ENCODE measurements at places on chromosomes 3 and 15.

- DNase-seq, result no peak
These were observed 13.0 kb upstream of the UPK1B start for GRCh38 chr3:119160361-119160760.

- DNase-seq, result no peak
These were observed 13.3 kb upstream of the PTX3 start for GRCh38 chr3:157423337-157423736.

DNA sequence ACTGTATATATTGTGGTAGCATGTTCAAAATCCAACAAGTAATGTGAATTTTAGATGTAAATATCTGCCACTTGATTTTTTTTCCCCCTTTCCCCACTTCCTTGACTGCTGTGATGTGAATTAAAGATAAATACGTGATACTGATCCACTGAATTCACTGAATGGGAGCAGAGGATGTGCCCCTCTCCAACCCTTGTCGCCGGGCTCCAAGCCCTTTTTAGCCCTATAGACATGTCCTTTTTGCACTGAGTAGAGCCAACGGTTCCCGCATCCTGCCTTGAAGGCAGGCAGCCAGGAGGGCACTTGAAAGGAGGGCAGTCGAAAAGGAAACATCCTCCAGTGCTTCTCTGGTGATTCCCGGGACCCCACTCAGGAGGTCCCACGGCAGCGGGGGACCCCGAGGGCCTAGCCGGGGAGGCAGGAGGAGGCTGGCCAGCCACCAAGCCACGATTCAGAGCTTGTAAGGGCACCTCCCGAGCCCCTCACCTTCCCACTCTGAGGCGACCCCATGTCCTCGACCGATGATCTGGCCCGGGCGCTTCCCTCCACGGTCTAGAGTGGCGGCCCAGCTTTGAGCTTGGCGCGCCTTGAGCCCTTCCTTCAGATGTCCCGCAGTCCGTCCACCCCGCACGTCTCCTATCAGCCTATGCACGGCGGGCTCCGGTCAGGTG lies 901 bp upstream of the MANF start:
- no peak for DNase-seq

GRCh38 chr3:119841808-119842471 lies 60.0 kb downstream of the NR1I2 start:
- no peak for DNase-seq

GRCh38 chr3:37668431-37668817 lies 193.3 kb upstream of the CTDSPL start:
- DNase-seq, result peak; percentile 57

DNA sequence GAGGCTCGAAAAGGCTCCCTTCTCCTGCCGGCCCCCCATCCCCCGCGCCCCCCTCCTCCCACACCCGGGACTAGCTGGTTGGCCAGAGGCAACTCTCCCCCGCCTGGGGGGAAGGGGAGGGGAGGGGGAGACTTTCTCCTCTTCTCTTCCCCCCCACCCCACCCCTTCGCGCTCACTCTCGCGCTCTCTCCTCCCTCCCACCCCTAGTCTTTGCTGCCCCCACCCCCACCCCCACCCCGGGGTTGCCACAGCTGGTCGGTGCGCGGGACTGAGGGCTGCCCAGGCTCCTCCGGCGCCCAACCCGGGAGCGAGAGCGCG lies 710 bp downstream of the MECOM start:
- DNase-seq, result no peak

- no peak for DNase-seq
These were observed 124.0 kb upstream of the WNT5A start for GRCh38 chr3:55611121-55611520.

DNA sequence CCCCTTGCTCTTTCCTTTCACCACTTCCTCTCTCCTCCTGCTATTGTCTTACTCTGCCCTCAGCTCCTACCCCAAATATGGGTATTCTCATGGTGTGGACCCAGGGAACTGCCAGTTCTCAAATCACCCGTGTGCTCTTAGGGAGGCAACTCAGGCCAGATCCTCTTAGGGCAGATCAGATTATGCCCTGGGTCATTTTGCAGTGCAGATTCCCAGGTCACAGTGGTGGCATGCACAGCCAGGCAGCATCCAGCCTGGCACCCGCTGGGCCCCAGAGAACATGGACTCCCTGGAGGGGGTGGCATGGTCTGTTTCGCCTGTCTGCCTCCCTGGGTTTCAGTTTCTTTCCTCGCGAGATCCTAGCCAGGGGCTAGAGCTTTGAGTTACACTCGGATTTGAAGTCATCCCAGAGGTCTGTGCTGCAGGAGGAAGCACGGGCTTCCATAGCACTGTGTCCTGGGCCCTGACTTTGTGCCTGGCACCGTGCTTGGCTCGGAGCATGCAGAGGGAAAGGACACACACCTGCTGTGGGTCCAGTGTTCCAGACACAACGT lies 96.1 kb downstream of the TOP2B start:
- no peak for DNase-seq

DNA sequence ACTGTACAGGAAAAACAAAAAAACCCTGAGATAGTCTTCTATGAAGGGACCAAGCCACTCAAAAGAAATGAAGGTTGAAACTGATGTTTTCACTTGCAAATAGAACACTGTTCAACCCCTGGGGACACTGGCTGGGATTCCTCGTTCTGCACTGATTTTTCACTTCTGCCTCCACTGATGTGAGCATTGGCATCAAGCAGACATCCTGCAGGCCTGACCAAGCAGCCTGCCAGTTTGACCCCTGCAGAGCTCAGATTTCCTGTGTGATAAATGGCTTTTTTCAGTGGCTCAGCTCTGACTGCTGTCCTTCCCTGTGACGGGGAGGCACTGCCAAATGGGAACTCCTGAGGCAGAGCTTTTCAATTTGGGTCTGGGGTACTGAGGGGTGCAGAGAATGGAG lies 50.0 kb downstream of the RASGRP1 start:
- DNase-seq, result no peak

DNA sequence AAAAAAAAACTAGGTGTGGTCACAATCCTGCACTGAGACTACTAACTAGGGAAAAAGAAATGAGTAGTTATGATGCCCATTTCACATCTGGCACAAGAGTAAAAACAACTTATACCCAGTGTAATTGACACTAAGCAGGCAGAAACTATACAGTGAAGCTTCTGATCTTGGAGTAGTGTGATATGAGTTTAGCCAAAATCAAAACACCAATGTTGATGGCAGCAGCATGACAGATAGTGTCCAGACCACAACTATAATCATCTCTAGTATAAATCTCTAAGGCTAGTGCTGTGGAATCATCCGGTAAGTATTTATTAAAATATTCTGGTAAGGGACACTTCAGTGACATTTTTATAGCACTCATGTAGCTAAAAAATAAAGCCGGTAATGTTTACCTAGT lies 108.5 kb upstream of the EPHA6 start:
- DNase-seq, result no peak

- no peak for DNase-seq
These were observed 386.6 kb downstream of the DIPK2A start for GRCh38 chr3:144358191-144358590.

DNA sequence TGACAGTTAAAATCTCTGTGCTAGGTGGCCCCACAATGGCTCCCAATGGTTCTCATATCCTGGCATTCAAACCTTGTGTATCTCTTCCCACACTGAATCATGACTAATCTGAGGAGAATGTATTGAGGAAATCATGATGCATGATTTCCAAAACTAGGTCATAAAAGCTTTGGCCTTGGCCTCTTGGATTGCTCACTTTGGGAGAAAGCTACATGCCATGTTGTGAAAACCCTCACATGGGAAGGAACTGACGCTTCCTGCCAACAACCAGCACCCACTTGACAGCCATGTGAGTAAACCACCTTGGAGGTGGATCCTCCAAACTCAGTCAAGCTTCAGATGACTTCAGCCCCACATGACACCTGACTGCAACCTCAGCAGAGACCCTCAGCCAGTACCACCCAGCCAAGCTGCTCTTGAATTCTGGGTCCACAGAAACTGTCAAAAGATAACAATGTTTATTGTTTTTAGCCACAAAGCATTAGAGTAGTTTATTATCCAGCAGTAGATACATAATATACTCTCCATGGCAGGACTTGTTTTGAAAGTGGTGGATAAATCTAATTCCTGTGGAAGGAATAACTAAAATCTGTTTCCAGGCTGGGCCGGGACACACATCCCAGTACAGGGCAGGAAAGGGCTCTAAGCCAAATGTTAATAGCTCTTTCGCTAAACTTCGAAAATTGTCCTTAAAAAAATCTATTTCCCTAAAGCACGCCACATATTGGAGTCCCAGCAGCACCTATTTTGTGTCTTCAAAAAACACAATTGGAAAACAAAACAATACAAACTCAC lies 1.0 kb upstream of the ZNF620 start:
- no peak for DNase-seq

GRCh38 chr3:131491084-131491483 lies 11.7 kb downstream of the MRPL3 start:
- DNase-seq, result no peak

DNA sequence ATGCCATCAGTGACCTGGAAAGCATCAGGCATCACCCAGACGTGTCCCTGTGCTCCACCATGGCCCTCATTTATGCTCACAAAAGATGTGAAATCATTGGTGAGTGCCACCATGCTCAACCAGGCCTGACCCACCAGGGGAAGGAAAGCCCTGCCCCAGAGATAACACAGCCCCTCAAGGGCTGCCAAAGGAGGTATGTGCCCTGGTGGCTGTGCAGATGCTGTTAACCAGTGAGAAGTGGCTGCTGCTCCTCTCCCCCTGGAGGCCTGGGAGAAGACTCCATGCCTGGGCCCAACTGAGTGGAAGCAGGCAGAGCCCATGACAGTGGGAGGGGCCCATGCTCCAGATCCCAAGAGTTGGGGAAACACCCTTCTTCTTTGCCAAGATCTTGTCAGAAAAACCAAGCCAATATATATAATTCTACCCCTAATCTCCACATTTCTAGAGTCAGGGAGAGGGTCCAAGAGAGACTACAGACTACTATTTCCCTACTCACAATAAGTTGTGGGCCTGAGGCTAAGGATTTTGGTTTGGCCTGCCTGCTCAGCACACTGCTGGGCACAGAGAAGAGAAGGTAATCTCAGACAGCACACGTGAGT lies 2.7 kb downstream of the TTC21A start:
- DNase-seq, result no peak

DNA sequence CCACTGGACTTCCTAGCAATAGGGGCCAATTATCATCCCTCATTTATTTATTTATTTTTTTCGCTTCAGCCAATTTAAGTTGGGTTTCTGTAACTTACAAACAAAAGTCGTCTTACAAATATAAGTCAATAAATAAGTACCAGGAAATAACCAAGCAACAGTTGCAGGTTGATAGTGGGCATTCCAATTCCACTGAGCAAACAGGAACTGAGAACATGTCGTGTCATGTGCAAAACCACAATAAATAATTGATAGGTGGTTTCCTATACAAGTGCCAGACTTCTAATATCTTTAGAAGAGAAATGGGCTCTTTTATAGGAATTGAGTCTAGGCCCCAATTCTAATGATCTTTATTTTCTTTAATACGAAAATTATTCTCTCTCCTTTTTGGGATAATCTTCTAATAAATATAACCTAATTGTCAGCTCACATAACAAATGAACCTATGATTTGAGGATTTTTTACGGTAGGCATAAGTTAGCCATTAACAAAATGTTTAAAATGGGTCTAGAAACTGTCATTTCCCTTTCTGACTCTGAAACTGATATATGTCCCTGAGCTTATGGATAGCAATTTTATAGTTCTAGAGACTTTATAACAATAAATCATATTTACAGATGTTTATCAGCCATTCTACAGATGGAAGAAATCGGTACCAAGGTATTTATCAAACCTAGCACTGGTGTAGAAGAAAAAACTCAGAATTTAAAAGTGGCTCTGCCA lies 571.8 kb downstream of the FOXP1 start:
- DNase-seq, result no peak

- DNase-seq, result no peak
These were observed 776.2 kb downstream of the FHIT start for GRCh38 chr3:60475096-60475495.

- no peak for DNase-seq
These were observed 901.9 kb downstream of the OTOL1 start for GRCh38 chr3:162398554-162398953.

- no peak for DNase-seq
These were observed 106.1 kb upstream of the FRMD4B start for GRCh38 chr3:69491975-69492374.

GRCh38 chr15:58748852-58749531 lies 515 bp downstream of the ADAM10 start:
- peak; percentile 74 for DNase-seq

- DNase-seq, result no peak
These were observed 61.8 kb upstream of the UTS2B start for GRCh38 chr3:191391861-191392808.

DNA sequence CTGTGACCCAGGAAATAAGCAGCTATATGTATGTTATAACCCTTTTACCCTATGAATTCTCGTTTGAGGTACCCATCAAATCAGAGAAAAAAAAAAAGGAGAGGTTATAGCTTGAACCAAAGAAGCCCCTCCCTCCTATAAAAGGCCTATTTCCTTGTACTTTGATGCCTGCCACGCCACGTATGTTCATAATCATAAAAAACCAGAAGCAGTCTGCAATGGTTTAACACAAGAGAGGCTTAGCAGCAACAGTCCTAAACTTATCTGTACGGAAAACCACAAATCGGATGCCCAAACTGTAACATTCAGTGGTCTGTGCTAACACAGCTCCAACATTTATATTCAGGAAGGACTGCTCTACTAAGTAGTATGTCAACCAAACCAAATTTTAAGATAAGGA lies 21.2 kb downstream of the CCR8 start:
- no peak for DNase-seq

- DNase-seq, result no peak
These were observed 32.8 kb downstream of the SEC62 start for GRCh38 chr3:169999433-169999832.

DNA sequence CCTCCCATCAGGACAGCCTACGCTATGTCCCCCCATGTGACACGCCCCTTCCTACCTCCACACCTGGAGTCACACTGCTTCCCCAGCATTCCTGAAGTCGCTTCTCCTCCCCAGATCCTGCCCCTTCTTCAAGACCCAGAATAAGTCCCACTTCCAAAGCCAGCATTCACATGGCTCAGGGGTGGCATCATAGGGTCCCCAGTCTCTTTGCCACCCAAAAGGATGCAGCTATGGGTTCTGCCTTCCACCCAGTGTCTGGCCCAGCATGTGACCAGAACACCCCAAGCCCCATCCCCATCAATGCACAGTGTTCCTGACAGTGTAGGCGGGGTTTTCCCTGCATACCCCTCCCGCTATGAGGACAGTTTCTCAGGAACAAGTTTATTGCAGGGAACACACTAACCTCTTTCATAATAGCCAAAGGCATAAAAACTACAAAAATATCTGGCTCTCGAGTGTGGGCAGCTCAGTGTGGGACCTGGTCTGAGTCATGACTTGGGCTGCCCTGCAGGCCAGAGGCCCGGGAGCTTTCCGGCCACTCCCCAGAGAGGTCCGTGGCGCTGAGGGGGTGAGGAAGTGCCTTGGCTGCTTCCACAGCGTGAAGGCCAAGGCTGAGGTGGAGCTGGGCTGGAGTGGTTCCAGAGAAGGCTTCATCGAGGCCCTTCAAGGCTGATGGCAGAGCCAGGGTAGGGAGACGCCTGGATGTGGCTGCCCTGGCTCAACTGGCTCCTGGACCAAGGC lies 5.8 kb downstream of the ISLR start:
- peak; percentile 78 for DNase-seq

DNA sequence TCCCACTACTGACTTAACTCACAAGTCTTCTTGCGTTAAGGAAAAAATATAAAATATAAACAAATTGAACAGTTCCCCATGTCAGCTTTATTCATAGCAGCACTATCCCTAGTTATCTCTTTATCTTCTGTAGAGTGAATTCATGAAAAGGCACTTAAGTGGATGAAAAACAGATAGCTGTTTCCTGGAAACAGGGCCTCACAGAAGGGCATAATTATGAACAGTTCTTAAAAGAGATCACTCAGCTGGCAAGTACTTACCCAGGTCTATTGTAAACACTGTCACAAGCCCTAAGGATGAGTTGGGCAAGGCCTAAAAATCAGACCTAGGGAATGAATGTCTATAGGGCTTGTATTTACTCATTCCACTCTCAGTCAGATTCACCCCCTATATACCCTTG lies 10.7 kb downstream of the MB21D2 start:
- no peak for DNase-seq
